ENCODE measurements at places on chromosomes 12 and 14.

DNA sequence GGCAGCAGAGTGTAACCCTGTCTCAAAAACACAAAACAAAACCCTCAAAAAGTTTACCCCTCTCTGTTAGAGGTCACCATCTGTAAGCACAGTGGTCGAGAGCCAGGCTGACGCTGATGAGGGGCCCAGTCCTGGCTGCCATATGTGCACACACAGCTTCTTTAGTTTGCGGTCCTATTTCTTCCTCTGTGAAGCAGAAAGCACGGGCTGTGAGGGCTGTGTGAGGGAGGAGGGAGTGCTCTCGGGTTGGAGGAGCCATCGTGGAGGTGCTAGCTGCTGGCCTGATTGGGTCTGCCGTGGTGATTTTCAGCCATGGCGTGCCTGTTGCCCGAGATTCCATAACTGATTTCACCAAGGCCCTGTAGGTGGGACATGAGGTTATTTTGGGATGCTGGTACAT is 3.5 kb downstream of the ULK1 start:
- DNase-seq: no peak

DNA sequence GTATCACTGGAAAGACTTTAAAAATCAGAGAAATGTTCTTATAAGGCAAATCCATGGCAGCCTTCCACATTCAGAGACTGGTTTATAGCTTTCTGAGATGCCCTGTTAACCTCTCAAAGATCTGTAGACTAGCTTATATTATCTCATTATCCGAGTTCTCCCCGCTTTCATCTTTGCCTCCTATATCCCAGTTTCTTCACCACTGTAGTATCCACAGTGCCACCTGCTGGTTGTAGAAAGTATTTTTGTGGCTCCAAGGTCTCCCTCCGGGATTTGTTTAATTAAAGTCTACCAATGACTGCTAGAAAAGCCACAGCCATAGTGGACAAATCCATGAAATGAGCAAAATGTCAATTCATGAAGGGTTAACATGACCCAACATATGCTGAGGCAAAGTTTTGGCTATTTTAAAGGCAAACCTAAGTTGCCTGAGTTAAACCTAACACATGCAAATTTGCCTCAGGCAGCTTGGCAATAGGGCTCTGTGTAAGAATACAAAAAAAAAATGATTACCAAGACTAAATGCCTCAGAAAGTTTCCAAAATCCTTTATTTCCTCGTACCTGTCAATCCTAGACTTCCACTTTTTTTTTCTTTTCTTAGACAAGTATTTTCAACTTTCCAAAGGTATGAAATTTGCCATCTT is 218.8 kb upstream of the BMP4 start:
- peak; percentile 54 for DNase-seq

DNA sequence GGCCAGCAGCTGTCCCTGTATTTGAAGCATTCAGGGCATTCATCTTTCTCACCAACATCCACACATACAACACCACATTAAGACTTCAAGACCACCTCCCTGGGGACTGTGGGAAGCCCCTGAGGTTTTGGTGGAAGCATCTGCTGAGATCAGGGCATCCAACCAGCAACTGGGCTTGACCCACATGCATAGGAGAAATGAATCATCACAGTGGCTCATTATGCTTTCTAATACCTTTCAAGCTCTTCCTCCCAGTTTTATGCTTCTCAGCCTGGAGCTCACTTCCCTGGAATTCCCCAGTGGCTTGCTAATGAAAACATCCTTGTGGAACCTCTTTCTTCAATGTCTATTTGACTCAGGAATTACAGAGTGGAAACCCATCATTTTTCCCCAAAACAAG is 21.4 kb upstream of the CMKLR1 start:
- DNase-seq: no peak

GRCh38 chr14:90295870-90296516 is 35.7 kb downstream of the NRDE2 start:
- DNase-seq: no peak

DNA sequence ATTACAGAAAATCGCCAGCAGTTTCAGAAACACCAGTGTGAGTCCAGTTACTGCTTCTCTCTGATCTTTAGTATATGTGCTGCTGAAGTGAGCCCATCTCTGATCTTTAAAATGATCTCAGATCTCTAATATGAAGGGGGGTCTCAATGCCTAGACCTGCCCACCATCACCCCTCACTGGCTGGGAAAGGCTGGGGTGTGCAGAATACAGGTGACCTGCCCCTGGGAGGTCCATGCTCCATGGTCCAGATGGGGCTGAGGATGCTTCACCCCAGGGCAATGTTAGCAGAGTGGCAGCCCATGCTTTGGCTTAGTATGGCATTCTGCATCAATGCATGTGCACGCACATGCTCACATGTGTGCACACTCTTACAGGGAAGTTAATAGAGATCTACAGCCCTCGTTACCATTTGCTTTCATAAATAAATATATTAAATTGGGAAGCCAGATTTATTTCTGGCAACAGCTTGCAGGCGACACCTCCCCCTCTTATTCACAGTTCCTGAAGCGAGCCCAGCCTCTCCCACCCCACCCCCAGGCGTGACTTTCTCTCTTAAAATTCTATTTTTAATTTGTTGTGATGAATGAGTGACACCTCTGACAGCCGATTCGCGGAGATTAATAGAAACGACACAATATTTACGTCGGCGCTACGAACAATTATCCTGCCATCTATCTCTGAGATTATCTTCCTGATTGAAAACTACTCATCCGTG is 104.7 kb upstream of the ESRRB start:
- no peak for DNase-seq

- DNase-seq: no peak
Measured at GRCh38 chr14:75479770-75480600, 42.3 kb upstream of the BATF start.

- DNase-seq: no peak
Measured at GRCh38 chr12:94202245-94203180, 54.1 kb downstream of the PLXNC1 start.

All from left lobe of liver (tissue), 2 donors.